ENCODE measurements at places on chromosomes 1 and 21.

GRCh38 chr1:200296091-200296661 lies 113.7 kb downstream of the ZNF281 start:
- DNase-seq, result no peak

DNA sequence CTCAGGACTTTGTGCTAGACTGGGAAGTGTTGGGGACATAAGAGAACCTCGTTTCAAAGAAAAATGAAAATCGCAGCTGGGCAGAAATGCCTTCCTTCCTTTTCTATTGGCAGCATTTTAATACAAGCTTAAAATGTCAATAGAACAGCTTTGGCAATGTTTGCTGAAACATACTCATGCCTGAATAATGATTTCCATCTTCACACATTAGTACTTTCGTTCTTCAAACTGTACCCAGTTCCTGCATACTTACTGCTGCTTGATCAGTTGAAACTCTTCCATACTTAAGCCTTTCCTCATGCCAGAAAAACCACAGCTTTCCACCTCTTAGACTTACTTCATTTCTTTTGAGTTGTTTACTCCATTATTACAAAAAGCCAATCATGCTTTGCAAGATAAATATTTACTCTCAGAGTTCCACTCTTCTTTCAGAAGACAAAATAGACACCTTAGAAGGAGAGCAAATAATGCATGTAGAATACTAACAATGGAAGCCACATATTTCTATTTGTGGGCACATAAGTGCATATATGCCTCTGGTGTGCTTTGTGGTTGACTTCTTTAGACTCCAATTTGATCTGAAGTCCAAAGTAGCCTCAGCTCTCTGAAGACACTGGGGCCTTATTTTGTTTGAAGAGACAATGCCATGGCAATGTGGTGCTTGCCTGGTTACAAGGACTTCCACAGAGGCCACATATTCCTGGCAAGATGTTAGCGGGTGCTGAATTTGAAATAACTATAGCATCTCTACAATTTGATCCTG lies 22.7 kb upstream of the CD55 start:
- DNase-seq, result no peak

DNA sequence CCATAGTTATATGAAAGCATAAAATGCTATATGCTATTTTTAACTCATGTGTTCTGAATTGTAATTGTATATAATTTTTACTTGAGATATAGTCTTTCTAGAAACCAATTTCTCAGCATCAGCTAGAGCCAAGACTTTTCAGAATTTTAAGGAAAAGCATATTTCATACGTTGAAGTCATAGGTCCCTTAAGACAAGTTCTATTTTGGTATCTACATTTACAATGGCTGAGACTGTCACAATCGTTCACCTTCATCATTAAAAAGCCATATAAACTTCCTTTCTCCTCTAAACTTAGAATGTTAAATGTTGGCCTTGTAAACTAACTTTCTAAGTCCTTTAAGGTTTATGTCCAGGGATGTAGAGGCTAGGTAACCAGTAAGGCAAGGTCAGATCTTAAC lies 104.1 kb downstream of the LRRC40 start:
- no peak for DNase-seq

GRCh38 chr1:197807739-197808453 lies 32.6 kb upstream of the DENND1B start:
- no peak for DNase-seq

DNA sequence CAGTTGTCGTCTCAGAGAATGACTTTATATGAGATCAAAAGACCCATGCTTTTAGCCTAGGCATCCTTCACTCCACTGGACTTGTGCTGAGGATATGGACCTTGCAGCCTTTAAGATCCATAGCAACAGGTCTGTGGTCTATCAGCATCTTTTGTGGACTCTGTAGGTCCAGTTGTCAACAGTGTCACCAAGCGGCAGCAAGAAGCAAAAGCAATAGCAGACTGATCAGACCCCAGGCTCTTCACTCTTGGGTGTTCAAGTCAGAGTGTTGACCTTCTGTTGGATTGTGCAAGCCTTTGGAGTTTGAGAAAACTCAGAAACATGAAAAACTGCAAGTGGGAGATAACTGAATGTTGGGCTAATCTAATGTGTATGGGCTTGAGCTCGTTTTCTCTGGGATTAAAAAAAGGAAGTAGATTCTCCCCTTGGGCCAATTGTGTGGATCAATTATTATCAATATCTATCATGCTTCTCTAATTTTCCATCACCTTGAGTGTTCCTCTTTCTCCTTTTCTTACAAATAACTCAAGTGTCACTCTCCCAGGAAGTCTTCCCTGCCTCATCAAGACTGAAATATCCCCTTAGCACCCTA lies 144.2 kb downstream of the LYPLAL1 start:
- no peak for DNase-seq

GRCh38 chr1:20603504-20604464 lies 14.9 kb downstream of the CDA start:
- DNase-seq, result no peak

DNA sequence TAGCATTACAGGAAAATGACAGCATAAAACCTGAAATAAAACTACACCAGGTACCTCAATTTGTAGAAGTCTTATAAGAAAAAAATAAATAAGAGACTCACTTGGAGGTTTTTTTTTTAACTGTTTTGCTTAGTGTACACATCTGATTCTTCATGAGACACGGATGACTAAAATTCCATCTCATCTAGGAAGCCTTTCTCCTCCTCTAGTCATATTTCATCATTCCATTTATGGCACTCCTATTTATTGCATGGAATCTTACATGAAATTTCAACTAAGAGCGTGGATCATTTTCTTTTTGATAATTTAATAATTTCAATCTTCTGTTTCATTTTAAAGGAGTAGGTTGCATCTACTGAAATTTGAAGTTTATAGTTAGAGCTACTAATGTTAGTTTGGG lies 1.6 kb upstream of the PTGS2 start:
- DNase-seq, result no peak

- no peak for DNase-seq
Measured at GRCh38 chr1:43044572-43045361, 86.1 kb upstream of the SLC2A1 start.

DNA sequence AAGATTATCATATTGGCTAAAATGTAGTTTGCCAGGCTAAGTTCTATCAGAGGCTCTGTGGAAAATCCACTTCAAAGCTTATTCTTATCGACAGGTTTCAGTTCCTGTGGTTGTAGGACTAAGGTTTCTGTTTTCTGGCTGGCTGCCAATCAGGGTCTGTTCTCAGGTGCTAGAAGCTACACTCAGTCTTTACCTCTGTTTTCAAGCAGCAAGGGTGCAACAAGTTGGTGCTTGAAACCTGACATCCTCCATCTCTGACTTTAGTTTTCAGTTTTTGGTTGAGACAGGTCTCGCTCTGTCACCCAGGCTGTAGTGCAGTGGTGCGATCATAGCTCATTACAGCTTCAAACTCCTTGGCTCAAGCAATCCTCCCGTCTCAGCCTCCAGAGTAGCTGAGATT lies 15.3 kb upstream of the TMCO2 start:
- peak; percentile 17 for DNase-seq

DNA sequence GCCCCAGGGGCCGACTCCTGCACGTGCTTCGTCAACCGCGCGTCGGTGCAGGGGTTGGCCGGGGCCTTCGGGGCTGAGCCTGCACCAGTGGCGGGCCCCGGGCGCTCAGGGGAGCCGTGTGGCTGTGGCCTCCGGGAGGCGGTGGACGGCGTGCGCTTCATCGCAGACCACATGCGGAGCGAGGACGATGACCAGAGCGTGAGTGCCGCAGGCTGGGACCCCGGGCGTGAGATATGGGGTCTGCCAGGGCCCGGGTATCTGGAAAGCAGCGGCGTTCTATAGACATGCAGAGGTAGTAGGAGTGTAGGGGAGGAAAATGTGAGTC lies 4.3 kb downstream of the CHRNB2 start:
- no peak for DNase-seq

- DNase-seq, result no peak
Measured at GRCh38 chr21:37227071-37228002, 39.8 kb downstream of the VPS26C start.

DNA sequence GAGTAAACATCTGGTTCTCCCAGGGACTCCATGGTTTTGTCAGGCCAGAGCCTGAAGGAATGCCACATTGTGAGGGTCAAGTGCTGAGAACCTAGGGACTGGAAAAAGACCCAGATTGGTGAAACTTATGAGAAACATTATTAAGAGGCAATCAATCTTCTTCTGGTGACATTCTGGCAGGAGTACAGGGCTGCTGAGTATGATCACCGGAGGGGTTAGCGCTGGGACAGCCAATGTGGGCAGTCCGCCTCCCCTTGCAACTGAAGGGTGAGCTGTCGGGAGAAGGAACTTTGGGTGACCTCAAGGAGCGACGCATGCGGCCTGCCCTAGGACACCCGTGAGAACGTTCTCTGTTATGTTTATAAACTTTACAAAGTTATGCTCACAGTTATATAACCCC lies 429.0 kb downstream of the LMO4 start:
- DNase-seq, result no peak

DNA sequence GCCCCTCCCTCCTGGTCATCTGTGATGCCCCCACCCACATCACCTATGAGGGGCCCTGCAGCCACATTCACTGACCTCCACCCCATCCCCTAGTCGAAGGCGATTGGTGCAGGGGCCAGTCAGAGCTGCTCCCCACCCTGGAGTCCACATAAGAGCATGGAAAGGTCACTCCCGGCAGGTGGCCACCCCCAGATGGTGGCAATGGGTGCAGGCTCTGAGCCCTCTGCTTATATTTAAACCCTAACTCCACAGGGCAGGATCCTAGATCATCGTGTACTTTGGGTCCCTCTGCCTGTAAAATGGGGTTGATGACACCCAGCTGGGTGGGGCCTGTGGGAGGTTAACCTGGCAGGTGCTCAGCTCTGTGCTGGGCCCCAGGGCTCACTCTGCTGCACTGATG lies 186.8 kb upstream of the C1orf174 start:
- no peak for DNase-seq

DNA sequence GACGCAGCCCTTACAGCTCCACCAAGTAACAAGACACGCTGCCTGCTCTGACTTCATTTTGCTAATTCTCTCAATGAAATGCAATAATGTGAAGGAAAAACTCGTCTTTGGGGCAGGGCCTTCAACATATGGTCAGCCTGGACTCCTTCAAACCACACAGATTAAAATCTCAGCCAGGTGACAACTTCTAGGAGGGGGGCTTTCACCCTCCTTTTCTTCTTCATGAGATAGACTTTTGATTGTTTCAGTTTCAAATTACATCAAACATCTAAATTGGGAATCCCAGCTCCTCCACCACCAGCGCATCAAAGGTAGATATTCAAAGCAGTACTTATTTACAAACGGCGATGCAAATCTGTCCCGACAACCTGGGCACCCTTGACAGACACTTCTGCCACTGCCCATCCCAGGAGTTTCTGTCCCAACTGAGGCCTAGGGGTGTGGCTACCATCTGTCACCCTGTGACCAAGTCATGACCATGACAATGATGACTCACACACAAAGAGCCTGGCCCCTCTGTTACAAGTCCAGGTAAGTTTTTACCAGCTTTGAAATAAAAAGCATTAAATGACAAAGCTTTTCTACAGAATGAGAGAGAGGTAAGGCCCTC lies 29.7 kb downstream of the SSBP3 start:
- DNase-seq, result no peak

DNA sequence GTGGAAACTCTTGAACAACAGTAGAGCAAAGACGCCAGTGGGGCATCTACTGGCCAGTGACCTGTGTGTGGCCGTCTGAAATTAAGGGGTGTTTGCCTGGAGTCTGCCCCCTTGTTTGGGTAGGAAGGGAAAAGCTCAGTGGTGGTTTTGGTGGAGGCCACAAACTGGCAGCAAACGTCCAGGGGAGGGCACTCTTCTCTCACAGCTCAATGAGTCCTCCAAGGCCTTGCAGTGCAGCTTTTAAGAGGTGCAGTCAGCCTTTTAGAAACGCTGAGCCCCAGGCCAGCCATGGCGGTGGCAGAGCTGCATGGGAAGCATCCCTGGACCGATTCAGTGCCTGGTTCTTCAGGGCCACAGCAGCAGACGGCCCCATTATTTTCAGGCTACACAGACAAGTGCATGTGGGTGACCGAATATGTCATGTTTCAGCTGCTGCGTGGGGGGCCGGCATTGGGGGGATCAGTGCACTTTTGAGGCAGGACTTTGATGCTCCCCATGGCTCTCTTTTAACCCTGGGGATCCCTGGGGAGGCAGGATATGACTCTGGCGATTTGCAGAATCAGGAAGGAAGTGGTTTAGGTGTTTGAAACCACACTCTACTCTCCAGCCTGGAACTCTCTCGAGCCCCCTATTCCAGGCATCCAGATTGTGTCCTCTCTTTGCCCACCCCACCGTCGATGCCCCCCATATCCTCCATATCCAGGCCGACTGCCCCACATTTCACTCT lies 414.0 kb downstream of the PRDM2 start:
- DNase-seq, result no peak

DNA sequence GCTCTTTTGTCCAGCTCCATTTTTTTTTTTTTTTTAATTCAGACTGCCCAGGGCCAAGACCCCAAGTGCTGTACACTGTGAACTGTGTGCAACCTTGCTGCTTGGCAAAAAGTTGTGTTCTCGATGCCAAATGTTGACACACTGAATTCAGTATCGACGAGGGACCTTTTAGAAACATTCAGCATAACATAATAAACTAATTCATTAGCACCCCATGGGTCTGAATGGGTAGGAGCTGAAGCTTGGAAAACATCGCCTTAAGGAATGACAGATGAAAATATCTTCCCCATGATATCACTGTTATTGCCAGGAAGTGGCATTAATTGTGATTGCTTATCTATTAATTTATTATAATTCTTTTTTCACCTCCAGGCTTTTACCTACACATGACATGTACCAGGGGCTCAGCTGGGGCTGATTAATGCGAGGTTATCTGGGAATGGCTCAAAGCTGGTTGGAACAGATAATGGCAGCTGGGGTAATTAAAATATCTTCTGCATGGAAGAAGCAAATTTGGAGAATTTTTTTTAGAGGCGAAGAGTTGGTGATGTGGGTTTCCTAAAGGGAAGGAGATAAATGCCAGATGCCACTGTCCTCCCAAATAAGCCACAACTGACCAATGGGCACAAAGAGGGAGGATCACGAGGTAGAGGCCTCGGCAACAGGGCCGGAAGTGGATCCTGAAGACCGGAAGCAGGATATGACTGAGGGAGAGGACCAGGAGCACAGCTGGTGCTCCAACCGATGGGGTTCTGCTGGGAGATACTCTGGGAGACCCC lies 169.3 kb downstream of the GRIK3 start:
- no peak for DNase-seq

GRCh38 chr1:246018146-246018545 lies 488.9 kb downstream of the SMYD3 start:
- no peak for DNase-seq

GRCh38 chr1:85264150-85264549 lies 4.7 kb upstream of the C1orf52 start:
- DNase-seq, result no peak

DNA sequence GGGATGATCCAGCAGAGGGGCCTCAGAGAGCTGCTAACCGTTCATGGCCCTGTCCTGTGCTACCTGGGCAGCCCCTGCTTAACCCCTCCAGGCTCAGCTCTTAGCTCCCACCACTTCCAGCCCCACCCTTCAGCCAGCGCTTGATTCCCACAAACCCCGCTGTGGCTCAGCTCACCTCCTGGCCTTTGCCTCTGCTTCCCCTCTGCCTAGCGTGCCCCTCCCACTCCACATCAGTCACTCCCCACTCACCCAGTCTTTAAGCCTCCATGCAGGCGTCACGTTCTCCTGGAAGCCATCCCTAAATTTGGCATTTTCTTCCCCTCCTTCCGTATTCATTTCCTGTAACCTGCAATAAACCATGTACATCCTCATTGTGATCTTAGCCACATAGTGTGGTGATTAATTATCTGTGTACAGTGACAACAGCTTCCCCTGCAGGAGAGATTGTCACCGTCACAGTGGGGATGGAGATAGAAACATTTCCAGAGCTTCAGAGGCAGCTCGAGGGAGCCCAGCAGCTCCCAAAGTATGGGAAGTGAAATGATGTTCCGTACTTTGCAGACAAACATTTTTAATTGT lies 65.5 kb downstream of the EPHB2 start:
- DNase-seq, result no peak

GRCh38 chr1:212968368-212968863 lies 18.1 kb downstream of the VASH2 start:
- DNase-seq, result no peak
